Suppressor macrophage treated with lipopolysaccharide for 1 hour (primary cell): ENCODE measurements at places on chromosomes 3 and 15.

GRCh38 chr3:105427332-105427731 is 60.6 kb downstream of the ALCAM start:
- no peak for DNase-seq

DNA sequence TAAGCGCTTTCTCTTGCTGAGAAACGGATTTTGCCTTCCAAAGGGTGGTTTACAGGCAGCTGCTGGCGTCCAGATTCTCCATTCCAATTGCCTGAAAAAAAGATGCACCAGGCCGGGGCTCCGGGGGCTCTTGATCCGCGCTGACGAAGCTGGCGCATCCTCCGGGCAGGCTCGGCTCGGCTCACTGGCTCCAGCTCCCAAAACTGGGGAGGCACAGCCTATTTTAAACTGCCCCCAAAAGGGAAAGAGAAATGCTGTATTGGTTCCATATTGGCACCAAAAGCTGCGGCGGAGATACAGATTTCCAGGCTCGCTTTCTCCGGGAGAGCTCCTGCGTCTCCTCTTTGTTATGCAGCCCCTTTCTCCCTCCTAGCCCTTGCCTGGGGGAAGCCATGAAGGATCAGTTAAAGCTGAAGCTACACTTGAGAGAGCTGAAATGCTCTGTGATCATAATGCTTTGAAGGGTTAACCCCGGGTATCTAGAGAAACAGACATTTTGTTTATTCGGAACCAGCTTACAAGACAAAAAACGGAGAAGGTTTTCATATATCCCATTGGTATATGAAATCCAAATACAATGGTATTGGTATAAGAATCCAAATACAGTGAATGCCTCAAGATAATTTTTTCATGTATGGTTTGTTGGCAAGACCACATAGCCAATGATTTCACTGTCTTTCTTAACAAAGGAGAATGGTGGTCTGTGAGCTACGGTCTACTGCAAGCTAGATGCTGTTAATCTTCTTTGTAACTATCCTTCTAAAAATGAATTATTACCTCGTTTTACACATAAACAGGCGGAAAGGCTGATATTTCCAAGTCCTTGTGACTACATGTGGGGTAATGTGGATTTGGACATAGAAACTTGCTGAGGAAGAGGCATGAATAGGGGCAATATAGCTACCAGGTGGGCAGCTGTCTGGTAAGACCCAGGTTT is 693 bp downstream of the CD200 start:
- DNase-seq: no peak

DNA sequence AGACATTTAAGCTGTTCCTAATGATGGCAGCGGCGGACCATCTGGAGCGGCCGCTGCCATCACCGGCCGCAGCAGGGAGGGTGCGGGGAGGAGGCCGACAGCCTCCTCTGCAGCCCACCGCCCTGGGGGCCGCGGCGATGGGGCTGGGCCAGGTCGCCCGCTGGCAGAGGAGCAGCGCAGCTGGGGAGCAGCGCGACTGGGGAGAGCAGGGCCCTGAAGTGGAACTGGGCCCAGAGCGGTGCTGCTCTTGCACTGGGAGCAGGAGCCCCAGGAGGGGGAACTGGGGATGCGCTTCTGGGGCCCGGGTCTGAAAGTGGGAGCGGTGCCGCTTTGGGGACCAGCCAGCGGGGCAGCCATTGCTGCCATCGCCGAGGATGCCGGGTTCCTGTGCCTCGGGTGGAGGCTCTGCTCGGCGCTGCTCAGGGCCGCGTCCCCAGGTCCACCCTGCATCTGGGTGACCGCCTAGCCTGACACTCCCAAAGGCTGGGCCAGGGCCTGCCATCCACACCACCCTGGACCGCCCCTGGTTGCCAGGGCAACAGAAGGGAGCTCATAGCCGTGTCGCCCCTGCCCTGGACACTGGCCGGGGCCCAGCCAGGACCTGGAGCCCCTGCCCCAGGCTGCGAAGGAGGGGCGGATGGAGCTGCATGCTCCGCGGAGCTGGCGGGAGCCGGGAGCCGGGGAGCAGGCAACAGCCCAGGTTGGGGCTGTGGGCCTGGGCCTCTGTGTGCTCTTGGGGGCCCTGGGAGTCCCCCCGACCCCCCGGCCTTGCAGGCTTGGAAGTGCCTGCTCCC is 15.5 kb upstream of the PLA2G4E start:
- DNase-seq: no peak

- no peak for DNase-seq
These were observed 213.4 kb upstream of the STT3B start for GRCh38 chr3:31319332-31319731.

- peak; percentile 19 for DNase-seq
These were observed 562 bp downstream of the NEO1 start for GRCh38 chr15:73052653-73053397.

DNA sequence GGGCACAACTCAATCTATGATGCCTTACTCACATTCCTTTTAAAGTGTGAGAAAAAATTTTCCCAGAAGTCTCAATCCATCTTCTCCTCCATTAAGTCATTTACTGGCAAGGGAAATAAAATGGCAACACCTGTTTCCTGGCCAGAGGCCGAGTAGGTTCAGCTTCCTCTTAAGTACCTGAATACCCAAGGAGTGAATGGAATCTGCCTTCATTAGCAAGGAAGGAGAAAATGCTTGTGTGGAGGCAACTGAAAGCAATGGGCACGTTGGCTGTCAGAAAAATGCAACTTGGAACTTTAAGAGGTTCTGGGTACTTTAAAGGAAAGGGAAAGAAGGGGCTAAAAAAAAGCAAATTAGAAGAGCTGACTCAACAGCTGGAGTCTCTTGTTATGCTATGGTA is 423.6 kb upstream of the ARL6 start:
- DNase-seq: no peak

GRCh38 chr15:40828447-40829036 is at the start of gene PPP1R14D:
TSS of gene PPP1R14D (minus strand) at chr15:40828708. CDS start at chr15:40828641, 67 bp downstream.
- no peak for DNase-seq

- DNase-seq: peak; percentile 10
These were observed 40.3 kb downstream of the KCNAB1 start for GRCh38 chr3:156160647-156161046.

GRCh38 chr3:198107840-198108734 is 148.1 kb downstream of the LMLN start:
- DNase-seq: peak; percentile 7

DNA sequence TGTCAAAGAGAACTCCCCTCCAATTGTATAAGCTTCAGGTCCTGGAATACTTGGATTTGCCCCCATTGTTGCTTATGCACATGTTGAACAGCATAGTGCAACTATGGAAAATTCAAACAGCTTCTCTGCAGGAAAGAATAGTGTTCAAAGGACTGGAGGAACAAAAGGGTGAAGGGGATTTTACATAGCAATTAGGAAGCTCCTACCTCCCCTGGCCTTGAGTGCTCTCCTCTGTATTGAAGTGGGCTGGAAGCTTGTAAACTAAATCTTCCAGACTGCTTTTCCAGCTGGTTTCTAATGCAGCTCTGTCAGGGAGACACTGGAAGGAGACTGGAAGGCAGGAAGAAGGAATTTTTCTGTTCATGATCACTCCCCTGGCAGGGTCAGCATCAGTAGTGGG is 7.2 kb upstream of the ELP6 start:
- DNase-seq: no peak

DNA sequence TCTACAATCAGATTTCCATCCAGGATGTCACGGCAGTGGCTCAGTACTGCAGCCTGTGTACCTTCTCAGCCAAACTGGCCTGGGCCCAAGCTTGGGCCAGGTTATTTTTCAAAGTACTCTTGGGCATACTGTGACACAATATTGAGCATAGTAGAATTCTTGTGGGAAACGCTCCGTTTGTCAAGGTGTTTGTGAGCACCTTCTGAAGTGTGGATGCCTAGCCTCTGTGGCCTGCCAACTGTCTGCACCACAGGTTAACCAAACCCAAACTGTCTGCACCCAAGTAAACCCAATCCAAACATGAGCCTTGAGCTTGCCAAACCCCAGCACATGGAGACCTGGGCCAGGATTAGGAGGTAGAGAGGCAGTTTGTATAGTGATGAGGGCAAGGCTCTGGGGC is 25.4 kb downstream of the CTDSPL start:
- DNase-seq: no peak

DNA sequence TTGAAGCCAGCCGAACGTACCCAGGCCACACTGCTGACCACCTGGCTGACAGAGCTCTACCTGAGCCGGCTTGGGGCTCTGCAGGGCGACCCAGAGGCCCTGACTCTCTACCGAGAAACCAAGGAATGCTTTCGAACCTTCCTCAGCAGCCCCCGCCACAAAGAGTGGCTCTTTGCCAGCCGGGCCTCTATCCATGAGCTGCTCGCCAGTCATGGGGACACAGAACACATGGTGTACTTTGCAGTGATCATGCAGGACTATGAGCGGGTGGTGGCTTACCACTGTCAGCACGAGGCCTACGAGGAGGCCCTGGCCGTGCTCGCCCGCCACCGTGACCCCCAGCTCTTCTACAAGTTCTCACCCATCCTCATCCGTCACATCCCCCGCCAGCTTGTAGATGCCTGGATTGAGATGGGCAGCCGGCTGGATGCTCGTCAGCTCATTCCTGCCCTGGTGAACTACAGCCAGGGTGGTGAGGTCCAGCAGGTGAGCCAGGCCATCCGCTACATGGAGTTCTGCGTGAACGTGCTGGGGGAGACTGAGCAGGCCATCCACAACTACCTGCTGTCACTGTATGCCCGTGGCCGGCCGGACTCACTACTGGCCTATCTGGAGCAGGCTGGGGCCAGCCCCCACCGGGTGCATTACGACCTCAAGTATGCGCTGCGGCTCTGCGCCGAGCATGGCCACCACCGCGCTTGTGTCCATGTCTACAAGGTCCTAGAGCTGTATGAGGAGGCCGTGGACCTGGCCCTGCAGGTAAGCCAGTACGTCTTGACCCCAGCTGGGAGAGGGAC is 6.2 kb downstream of the VPS18 start:
- DNase-seq: no peak
